SJSA1 (cell line): ENCODE measurements at places on chromosomes 5 and 9. TPM values are rescaled to one million over a fixed set of nuclear protein-coding genes. Genes with fewer than 3 reads are reported as not detected.

GRCh38 chr9:87748881-87749280 is 23.0 kb downstream of the CTSL start:
- DNase-seq, result no peak

DNA sequence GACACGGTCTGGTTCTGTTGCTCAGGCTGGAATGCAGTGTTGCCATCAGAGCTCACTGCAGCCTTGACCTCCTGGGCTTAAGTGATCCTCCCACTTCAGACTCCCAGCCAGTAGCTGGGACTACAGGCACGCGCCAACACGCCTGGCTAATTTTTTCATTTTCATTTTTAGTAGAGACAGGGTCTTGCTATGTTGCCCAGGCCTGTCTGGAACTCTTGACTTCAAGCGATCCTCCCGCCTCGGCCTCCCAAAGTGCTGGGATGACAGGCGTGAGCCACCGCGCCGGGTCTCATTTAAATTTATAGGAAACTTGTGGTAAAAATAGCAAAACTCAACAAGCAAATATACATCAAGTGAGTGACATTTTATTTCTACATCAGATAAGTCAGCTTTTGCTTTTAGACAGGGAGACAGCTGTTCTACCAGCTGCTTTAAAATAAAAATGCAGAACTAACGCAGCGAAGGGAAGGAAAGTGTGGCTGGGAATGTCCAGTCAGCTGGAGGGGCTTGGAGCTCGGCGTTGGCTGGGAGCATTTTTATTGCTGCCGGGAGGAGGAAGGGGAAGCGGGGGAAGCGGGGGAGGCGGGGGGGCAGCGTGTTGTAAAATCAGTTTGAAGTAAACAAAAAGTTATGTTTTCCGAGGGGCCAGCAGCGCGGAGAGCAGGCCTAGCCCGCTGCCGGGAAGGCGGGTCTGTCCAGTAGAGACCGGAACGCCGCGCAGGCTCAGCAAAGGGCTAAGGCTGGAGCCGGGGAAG is 707 bp upstream of the ZFYVE16 start:
- DNase-seq, result no peak

GRCh38 chr9:112186695-112187094 is 11.6 kb upstream of the SUSD1 start:
- no peak for DNase-seq

DNA sequence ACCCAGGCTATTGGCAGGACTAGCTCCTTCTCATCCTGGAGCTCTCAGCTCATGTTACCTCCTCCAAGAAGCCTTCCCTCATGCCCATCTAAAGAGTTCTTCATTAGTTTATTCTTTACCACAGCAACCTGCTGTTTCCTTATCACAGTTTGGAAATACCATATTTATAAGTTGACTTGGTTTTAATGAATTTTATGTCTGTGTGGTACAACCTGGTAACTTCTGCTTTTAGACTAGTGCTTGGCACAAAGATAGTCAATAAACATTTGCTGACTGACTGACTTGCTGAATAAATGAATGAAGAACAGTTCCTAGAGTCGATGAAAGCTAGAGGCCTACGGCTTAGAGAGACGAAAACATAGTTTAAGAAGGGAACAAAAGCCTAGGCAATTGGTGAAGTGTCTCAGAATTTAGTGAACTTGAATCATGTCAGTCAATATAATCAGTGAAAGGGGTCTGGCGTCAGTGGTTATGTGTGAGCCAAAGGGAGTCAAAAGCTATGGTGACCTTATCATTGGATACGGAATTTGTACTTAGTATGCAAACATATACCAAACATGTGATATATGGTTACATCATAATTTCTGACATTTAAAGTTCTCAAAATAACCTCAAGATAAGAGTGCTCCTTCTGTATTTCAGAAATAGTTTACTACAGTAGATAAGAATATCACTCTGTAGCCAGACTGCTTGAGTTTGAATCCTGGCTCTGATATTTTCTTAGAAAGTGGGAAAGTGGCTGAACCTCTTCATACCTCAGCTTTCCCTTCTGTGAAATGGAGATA is 239.5 kb downstream of the MCTP1 start:
- DNase-seq, result no peak

GRCh38 chr9:133705576-133705975 is 32.6 kb downstream of the SARDH start:
- no peak for DNase-seq

DNA sequence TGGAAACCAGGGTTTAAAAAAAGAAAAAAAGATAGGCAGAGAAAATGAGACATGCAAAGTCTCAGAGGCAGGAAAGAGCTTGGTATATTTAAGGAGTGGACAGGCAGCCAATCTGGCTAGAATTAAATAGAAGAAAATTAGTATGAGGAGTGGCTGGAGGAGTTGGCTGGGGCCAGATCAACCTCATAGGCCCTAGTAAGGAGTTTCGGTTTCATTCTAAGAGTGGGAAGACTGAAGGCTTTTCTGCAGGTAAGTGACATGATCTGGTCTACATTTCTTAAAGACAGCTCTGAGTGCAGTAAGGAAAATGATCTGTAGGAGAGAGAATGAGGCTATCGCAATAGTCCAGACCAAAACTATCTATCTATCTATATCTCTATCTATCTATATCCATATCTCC is 27.5 kb downstream of the ADRB2 start:
- no peak for DNase-seq

GRCh38 chr9:129239946-129240490 is 62.0 kb upstream of the IER5L start:
- DNase-seq, result no peak

- DNase-seq, result peak; percentile 64
These were observed 8.1 kb upstream of the RAD23B start for GRCh38 chr9:107274953-107275422.

DNA sequence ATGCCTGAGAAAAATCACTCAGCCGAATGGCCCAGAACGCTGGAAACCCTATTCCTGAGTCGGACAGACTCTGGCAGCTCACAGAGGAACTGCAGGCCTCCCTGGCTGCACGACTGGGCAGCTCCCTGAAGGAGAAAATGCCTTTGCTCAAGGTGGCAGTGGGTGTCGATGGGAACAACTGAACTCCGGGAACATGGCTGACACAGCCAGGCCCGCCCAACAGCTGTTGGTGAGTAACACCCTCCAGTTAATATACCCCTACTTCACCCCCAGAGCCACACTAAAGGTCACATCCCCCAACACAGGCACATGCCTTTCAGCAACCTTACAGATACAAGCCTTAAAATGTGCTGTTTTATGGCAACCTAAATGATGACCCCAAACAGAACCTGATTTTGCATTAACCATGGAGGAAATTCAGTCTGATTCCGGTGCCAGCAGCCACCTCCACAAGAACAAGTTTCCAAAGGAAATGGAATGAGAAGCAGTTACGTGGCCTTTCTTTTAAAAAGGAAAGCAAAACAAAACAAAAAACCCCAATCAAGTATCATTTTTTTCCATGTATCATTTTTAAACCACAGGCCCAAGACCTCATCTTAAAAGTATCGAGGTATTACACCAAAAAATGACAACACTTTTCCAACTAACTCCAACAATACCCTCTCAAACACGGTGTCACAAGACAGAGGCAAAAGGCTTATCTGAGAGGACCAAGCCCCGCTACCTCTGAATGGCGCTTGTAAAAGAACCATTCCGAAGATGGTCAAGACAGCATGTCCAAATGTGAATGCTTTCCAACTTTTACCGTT is 3.1 kb downstream of the KLF9 start:
- peak; percentile 46 for DNase-seq

- DNase-seq, result no peak
These were observed 221.2 kb upstream of the ANKH start for GRCh38 chr5:15092801-15093200.

DNA sequence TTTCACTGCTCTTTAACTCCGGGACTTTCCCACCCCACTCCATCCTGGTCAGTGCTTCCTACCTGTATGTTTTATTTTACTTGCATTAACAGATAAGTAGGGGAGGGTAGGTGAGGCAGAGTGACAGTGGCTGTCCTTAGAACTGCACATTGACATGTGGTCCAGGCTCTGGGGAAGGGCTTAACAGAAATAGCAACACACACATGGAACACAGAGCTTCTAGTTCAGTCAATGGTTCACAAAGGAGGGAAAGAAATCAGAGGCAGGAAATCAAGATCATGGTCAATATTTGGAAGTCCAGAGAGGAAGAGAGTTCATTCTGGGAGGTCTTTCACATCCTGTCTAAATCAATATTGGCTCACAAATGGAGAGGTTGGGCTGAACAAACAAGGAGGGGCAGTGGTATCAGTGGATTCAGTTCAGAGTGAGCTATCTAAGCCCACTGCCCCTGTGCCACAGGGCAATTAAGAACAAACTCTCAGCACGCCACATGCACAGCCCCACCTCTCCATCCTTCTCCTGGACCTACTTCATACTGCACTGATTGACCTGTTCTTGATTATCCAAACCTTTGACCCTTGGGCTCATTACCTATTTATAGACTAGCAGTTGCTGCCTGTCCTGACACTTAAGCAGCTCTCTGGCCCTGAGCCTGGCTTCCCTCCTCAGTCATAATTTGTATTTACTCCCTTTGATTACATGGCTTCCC is 6.2 kb upstream of the VPS13A start:
- DNase-seq, result no peak

- no peak for DNase-seq
These were observed 26.4 kb downstream of the LPCAT1 start for GRCh38 chr5:1497242-1497777.

DNA sequence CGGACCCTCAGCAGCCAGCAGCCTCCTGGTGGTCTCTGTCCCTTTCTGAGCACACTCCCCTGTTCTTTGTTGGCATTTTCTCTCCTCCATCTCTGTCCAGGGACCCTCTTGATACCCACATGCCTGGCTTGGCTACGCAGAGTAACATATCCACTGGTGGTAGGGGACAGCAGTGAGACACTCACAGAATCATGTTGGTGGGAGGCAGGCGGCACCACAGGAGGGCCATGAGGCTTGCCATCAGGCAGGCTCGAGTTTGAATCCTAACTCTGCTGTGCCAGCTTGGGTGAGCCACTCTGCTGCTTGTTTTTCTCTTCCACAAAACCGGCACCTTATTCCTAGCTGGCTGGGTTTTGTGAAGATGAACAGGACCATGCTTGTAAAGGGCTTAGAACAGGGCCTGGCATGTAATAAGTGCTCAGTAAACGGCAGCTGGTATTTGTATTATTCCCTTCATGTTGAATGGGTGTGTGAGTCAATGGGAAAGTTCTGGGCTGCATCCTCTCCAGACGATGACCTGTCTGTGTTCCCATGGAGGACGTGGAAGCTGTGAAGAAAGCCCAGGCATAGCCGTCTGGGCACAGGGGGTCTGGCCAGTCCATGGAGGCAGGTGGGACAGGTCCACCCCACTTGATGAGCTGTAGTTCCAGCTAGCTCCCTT is 2.3 kb downstream of the COL27A1 start:
- DNase-seq, result no peak

- peak; percentile 33 for DNase-seq
These were observed 59.5 kb downstream of the TMEM174 start for GRCh38 chr5:73232266-73233041.

DNA sequence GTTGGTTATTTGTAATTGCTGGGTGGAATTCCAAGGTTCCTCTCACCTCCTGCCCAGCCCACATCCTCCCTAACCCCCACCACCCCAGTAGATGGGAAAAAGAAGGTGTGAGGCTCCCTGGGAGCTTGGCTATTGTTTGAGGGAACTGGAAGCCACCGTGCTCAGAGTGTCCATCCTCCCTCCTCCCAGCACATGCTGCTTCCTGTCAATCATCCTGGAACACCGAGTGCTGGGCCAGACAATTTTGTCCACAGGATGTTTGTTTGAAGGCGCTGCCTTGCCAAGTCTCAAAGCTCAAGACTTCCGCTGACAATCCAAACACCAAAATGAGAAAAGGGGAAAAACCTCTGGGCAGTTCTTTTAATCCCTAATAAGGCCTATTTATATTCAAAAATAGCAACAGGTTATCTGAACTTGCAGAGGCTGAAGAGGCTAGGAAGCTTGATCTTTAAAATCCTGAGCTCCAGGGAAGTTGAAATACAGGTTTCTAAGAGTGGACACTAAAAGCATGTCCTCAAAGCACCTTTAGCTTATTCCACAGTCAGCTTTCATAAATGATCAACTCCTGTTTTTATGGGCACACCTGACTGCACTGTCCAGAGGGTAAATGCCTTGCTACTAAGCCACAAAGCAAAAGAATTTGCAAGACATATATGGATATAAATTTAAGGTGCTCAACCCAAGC is 286.7 kb downstream of the NFIB start:
- DNase-seq, result no peak

Gene GDF9
- total RNA-seq, result 0.09 and 0.21 TPM in 2 replicates

Gene MARVELD2
- 0.13 and 0.16 TPM in 2 replicates for total RNA-seq

Gene C9orf50
- total RNA-seq, result not detected in 2 replicates

Gene NMUR2
- not detected in 2 replicates for total RNA-seq

Gene NR5A1
- not detected in 2 replicates for total RNA-seq

Gene GFI1B
- 0.05 TPM in 1 of 2 replicates, not detected in the other for total RNA-seq

Gene TEX48
- not detected in 2 replicates for total RNA-seq

Gene OMD
- 0.37 and 0.81 TPM in 2 replicates for total RNA-seq

Gene SRP19
- total RNA-seq, result 132 and 155 TPM in 2 replicates

Gene AFAP1L1
- total RNA-seq, result 26.6 and 33.2 TPM in 2 replicates

Gene FRMPD1
- not detected in 2 replicates for total RNA-seq
